Caco-2 (cell line): ENCODE measurements at places on chromosomes 1 and 21.
A peak's percentile ranks its signal among the peaks of the same experiment; 100 is the strongest.

- no peak for DNase-seq
These were observed 647.3 kb upstream of the ADAMTS5 start for GRCh38 chr21:27614231-27614630.

DNA sequence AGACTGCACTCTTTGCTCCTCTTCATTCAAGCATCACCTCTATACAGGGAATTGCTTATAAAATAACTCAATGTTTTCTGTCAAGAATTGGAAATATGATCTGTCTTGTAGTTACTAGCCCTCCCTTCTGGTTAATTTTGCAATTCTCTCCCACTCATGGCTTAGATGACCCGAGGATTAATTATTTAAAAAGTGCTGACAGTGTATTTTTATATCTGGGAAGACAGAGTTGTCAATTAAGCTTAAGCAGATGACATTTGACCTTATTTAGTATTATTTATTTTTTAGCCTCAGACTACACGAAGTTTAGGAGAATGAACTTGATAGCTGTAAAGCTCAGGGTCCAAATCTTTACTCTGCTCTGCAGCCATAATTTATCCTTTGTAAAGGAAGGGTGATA, 538.5 kb downstream of the NEGR1 start:
- DNase-seq = no peak

- no peak for DNase-seq
These were observed 86.4 kb upstream of the SPATA6 start for GRCh38 chr1:48558366-48558765.

DNA sequence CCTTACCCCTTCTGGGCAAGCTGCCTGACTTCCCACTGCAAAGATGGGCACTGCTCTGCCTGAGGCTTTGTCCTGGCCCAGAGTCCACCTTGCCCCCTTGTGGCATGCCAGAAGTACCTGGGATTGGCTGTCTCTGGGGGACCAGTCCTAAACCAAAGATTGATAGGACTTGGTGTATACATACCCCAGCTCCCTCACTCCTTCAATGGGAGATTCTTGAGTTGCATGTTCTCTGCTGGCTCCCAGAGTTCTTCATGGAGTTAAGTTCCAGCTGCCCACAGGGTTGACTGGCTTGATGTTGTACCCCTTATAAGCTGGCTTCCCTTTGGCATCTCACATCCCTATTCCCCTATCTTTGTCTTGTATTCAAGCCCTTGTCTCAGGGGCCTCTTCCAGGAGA, 244.8 kb downstream of the GRIK3 start:
- DNase-seq = no peak

GRCh38 chr1:34591751-34592629, 162.9 kb upstream of the GJB5 start:
- no peak for DNase-seq

GRCh38 chr1:66012106-66012784, 219.6 kb downstream of the PDE4B start:
- no peak for DNase-seq

GRCh38 chr1:8687538-8687937, 129.9 kb downstream of the RERE start:
- DNase-seq = no peak

- no peak for DNase-seq
These were observed 19.4 kb downstream of the ABCG1 start for GRCh38 chr21:42238185-42238934.

DNA sequence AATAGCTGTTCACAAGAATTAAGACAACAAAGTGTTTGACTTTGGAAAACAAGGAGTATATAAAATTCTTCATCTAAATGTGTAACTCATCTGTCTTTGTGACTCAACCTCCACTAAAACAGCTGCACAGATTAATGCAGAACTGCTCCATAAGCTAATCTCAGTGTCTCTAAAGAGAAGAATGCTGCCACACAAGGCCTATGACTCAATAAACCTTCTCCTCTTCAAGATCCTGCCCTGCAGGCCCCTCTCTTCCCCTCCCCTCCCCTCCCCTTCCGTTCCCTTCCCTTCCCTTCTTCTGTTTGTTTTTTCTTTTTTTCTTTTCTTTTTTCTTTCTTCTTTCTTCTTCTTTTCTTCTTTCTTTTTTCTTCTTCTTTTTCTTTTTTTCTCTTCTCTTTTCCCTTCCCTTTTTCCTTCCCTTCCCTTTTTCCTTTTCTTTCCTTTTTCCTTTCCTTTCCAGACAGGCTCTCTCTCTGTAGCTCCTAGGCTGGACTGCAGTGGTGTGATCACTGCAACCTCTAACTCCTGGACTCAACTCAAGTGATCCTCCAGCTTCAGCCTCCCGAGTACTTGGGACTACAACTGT, 1052.8 kb downstream of the BRINP3 start:
- DNase-seq = no peak

GRCh38 chr1:27507960-27508665, 18.1 kb upstream of the WASF2 start:
- no peak for DNase-seq

DNA sequence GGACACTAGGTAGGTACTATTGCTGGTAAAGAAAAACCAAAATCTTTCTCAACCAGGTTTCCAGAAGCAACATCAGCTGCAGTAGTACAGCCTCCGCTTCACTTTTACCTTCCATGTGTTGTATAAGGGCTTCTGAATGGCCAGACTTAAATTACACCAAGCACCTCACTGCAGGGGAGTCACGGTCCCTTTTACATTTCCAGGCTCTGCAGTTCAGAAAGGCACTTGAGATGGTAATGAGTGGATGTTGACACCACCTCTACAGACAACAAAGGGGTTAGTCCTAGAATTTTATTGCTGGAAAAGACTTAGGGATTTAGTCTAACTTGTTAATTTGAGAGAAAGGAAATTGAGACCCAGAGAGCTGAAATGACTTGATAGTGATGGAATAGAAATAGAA, 12.0 kb upstream of the DUSP12 start:
- no peak for DNase-seq

GRCh38 chr1:41020654-41021053, 871 bp downstream of the SLFNL1 start:
- DNase-seq = no peak

DNA sequence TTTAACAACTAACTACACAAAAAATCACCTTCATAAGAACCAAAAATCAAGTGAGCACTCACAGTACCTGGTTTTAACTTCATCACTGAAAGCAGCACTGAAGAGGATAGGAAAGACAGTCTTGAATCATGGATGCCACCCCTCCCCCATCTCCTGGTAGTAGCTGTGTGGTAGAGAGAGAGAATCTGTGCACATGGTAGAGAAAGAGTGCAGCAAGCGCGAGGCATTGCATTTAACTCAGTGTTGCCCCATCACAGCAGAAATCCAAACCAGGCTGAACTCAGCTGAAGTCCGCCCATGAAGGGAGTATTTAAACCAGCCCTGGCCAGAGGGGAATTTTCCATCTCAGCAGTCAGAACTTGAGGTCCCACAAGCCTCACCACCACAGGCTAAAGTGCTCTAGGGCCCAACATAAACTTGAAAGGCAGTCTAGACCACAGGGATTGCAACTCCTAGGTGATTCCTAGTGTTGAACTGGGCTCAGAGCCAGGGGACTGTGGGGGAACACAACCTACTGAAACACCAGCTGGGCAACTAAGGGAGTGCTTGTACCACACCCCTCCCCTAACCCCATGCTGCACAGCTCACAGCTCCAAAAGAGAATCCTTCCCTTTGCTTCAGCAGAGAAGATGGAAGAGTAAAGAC, 38.4 kb downstream of the VAV3 start:
- no peak for DNase-seq

- DNase-seq = no peak
These were observed 21.7 kb downstream of the ASTN1 start for GRCh38 chr1:177142791-177143271.

DNA sequence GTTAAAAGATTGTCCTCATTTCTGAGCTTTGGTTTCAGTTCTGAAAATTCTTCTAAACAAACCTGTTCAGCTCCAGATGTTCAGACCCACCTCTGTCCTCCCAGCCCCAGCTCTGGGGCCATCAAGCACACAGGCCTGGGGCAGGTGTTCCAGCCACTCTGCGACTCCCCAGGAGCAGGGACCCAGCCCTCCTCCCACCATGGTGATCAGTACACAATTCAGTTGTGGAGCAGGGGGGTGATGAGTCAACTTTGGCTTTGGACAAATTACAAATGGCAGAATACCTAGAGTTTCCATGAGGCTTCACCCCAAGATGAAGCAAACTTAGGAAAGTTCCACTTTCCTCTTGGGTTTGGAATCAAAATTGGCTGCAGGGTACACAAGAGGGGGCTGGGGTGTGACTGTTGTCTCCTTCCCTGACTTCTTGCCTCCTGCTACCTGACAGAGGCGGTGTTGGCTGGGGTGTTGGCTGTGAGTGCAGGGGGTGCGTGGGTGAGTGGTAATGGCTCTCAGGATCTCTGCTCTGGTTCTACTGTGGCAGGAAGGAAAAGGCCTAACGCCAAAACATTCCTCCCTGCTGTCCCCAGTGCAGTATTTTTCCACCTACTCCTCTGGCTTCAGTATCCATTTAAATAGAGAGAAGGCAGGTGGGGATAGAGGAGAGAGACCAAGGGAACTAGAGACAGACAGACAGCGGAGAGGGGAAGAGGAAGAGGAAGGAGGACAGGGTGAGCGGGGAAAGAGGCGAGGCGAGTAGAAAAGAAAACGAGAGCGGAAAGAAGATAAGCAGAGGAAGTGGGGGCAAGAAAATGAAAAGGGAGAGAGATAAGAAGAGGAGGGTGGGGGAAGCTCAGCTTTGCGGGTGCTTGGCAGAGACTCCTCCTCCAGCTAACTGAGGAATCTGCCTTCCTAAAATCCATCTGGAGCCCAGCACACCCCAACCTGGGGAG, 20.6 kb upstream of the LRRN2 start:
- no peak for DNase-seq

DNA sequence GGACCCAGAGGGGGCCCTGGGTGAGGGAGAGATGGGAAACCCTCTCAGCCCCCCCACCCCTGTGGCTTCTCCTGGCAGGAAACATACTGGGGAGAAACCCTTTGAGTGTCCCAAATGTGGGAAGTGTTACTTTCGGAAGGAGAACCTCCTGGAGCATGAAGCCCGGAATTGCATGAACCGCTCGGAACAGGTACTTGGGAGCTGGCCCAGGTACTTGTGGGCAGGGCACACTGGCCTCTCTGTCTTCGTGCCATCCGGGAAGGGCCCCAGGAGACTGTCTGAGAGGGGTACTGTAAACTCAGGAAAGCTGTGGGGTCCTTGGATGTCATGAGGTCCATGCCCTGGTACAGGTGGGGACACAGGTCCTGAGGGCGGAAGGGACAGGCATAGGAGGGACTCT, 6.0 kb downstream of the ZBTB48 start:
- no peak for DNase-seq

DNA sequence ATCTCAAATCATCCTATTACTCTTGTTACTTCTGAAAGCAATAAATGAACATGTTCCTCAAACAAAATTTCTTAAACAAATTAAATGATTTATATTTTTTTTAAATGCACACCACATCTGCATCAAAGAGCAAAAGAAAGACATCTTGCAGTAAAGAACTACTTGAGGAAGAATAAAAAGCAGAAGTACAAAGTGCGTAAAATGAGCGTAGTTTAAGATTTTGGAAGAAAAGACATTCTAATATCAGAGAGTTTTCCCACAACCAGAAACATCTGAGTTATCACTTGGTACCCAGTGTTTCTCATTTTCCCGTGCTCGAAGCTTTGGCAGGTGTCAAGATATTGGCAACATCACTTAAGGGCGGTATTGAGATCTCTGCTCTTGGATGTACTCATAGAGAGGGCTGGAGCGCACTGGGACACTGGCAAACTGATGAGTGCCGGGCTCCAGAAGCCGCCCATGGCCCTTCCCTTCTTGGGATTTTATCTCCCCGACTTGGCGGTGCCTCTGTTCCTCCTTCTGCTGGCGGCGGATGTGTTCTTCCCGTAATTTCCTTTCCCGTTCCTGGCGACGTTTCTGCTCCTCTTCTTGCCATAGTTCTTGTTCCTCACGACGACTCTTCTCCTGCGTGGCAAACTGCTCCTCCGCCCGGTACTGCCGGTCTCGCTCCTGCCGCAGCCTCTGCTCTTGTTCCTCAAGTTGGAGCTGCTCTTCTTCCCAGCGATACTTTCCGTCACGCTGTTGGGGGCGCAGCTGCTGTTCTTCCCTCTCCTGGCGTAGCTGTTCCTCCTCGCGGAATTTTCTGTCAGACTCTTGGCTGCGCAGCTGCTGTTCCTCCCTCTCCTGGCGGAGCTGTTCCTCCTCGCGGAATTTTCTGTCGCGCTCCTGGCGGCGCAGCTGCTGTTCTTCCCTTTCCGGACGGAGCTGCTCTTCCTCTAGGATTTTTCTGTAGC, 7.9 kb downstream of the TCHH start:
- peak; percentile 70 for DNase-seq
